ENCODE measurements at places on chromosomes 4 and X.

DNA sequence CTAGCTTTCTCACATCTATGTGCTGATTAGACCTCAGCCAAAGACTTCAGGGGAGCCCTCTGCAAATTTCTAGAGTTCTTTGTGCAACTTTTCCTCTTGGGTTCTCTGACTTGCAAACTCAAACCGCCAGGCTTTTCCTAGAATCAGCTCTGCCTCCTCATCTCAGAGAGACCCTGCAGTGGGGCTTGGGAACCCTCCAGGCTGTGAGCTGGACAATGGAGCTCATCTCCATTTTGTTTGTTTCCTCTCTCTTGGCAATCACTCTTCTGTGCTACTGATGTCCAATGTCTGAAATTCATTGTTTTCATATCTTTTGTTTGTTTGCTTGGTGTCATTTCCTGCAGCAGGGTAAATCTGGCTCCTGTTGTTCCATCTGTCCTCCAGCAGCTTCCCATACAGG is 33.0 kb downstream of the GYPB start:
- no peak for DNase-seq

DNA sequence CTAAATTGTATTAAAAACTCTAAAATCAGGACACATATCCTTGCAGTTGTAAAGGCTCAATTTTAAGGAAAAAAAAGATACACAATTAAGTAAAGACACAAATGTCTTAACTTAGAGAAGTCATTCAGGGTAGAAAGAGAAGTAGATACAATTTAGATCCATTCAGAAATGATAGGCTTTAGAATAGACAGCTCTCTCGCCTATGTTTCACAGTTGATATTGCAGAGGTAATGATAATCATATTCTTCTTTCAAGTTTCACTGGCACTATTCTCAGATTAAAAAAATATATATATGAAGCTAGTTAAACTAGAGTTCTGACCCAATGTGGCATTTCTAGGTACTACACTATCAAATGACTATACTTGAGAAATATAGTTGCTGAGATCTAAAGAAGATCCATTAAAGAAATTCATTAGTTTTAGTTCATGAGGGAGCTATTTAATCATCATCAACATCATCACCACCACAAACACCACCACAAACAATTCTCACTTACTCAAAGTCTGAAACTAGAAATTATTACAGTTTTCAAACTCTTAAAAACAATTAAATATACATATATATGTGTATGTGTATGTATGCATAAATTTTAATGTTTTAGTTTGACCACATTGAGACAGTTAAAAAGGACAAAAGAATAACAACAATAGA is 93.1 kb downstream of the ANTXR2 start:
- no peak for DNase-seq

DNA sequence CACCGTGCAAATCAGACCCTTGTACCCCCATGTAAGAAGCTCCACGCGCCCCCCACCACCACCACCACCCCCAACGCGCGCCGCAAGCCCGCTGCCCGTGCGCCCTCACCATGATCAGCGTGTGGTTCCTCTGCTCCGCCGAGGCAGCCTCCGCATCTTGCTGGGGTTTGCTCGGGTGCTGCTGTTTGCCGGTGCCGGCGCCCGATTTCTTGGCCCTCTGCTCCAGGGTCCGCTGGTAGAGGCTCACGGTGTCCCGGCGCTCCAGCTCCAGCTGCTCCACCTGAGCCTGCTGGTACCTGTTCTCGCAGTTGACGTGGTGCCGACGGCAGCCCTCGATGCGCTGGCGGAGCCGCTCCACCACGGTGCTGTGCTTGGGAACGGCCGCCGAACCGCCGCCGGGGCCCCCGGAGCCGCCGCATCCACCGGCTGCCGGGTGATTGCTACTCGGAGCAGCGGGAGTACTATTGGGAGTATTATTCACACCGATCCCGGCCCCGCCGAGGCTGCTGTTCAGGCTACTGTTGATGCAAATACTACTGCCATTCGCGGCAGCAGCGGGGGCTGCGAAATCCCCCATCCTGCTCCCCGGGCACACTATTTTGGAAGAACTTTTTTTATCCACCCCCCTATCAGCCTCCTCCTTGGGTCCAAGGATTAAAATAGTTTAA is 1.1 kb downstream of the MAML3 start:
- peak; percentile 87 for DNase-seq

- DNase-seq: no peak
Observed at GRCh38 chr4:19694812-19695211, 556.9 kb upstream of the SLIT2 start.

GRCh38 chrX:142095651-142096245 is 109.3 kb downstream of the MAGEC2 start:
- DNase-seq: no peak

DNA sequence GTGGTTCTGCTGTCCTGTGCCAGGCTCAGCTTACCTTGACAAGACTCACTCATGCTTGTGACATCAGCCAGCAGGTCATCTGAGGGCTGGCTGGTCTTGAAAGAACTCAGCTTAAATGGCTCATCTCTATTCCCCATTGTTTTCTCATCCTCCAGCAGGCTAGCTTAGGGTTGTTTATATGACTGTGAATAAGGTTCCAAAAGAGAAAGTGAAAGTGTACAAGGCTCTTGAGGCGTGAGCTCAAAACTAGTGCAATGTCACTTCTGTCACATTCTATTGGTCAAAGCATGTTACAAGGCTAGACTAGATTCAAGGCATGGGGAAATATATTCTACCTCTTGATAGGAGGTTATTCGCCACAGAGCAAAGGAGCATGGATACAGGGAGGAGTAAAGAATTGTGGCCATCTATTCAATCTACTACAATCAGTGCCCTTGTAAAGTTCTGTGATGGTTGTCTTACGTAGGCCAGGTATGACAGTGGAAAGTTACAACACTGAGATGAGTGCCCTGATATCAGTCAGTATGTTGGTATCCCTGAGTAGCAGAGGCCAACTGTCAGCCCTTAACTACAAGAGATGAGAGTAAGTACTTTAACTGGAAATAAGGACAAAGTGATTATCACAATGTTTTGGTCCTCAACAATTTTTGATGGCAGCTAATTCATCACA is 19.8 kb upstream of the TMLHE start:
- no peak for DNase-seq

DNA sequence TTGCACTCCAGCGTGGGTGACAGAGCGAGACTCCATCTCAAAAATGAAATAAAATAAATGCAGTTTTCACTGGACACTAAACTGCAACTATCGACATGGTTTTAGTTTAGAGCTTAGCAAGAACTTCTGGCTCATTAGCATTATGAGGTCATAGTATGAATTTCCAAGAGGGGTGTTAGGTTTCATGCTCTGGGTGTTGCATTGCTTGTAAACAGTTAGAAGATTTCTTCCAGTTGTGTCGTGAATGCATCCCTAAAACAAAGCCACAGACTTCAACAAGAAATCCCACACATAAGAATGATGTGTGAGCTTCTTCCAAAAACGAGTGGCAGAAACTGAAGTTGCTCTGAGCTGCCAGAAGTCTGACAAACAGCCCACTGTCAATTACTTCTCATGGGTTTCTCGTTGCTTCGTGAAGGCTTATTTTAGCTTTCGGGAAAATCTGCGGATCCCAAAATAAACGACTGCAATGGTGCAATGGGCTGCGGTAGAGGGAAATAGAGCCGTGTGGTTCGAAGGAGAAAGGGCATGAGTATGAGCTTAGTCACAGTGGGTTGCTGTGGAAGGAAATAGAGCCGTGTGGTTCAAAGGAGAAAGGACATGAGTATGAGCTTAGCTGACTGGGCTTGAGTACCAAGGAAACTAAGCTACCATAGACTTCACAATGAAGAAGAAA is 354.9 kb downstream of the DHRSX start:
- DNase-seq: no peak

DNA sequence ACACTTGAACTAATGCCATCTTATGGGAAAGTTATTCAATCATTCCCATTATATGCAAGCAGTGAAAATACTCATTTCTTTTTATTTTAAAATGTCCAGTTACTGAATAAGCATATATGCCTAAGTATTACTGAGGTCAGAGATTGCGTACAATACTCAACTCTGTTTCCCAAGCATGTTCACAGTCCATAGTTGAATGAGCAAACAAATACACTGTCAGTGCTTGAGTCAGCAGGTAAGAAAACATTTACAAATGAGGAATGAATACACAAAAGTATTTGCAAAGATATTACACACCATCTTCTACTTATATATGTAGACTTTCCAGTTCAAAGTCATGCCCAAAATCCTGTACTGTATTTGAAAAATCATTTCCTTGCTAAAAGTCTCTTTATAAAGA is 74.1 kb downstream of the TSPAN5 start:
- no peak for DNase-seq

DNA sequence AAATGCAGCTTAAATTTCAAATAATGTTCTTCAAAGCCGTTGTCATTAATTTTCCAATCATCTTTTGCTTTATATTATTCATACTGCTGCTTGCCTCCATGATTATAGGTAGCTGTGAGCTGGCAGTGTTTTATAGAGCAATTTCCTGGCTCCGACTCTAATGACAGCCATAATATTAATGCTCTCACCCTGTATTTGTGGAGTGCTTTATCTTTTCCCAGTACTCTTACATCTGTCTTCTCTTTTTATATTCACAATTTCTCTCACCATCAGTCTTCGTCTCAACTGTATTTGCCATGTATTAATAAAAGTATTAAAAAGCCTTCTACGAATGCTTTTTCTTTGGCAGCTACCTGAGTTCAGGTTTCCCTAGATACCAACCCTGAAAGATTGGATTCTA is 21.0 kb downstream of the ATXN3L start:
- DNase-seq: no peak

- DNase-seq: no peak
Observed at GRCh38 chr4:138696771-138697170, 318.8 kb upstream of the NOCT start.

All from retina (tissue), 1 donor.